ENCODE measurements at places on chromosomes 2 and 18.

DNA sequence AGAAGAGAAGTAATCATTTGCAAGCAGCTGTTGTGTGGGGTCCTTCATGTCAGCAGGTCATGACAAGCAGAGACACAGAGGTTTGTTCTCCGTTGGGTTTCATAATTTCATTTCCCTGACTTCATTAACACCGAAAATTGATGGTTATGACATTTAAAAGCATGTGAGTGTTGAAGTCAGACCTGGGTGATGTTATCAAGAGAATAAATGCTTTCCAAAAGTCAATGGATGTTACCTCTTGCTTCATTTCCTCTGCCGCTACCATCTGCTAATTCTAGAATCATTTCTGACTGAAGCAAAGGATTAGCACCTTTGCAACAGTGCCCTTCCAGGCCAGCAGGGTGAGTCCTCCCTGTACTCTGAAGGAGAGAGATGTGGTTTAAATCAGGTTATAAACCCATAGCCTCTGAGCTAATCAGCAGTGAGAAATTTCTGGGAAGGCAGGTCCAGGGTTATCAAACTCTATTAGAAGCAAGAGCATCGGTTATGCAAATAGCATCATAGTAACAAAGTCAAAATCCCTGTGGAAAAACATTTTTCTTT, 446.2 kb downstream of the PIK3C3 start:
- DNase-seq = no peak

DNA sequence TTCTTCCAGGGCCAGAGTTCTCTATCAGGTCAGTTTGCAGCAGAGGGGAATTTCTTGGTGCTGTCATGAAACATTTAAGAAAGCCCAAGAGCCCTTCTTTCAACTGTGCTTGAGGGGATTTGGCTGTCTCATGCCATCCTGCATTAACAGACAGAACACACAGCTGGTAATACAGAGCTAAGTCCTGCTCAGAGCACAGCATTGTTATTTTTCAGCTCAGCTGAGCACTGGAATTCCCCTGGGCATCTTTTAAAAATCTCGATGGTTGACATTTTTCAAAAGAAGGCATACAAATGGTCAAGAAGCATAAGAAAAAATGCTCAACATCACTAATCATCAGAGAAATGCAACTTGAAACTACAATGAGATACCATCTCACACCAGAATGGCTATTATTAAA, 14.9 kb upstream of the IL1R2 start:
- DNase-seq = no peak

DNA sequence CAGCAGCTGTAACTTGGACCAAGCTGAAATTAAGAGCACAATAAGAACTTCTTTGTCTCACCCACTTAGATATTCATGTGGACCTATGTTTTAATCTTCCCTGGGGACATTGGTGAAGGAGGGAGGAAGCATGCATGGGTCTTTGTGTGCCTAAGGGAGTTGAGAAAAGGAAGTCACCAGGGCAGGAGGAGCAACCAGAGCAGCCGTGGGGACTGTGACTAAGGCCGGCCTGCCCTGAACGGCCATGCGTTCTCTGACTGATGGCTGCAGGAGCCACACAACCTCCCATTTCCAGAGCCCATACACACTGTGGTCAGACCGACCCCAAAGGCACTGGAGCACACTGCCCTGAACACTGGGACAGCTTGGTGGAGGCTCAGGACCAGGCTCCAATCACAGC, 43.7 kb upstream of the SLC35G4 start:
- DNase-seq = no peak

GRCh38 chr2:38442643-38443541, 65.8 kb upstream of the ATL2 start:
- DNase-seq = peak; percentile 42

GRCh38 chr18:63262369-63263335, 56.9 kb downstream of the BCL2 start:
- DNase-seq = peak; percentile 60

DNA sequence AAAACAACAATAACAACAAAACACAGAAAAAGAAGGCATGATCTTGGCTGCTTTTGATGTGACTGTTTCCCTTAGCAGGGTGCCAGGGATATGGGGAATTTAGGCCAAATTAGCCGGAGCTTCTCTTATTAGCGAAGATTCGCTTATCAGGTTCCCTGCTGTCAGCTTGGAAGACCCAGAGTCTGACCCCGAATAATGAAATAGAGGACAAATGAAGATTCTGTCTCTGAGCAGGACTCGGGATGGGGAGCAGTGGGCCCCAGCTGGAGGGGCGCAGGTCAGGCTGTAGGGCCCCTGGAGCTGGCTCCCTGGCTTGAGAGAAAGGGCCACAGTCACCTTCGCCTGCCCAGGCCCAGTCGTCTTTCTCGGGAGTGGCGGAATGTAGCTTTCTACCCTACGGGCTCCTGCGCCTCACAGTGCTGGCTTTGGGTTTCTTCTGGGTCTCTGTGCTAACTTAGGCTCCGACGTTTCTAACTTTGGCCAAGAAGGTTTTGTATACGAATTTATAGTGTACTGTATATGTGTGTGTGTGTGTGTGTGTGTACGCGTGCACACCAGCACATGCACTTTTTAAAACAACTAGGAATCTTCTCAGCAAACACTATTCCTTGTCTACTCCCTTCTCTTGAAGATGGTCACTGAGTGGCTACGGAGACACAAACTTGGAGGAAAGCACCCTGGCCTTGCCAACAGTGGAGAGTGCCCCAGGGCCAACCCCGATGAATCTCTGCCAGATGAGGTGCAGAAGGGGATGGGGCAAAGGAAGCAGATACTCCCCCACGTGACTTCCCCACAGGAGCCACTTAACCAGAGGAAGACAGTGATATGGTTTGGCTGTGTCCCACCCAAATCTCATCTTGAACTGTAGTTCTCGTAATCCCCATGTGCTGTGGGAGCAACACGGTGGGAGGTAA, 195.6 kb upstream of the COPS8 start:
- DNase-seq = no peak

DNA sequence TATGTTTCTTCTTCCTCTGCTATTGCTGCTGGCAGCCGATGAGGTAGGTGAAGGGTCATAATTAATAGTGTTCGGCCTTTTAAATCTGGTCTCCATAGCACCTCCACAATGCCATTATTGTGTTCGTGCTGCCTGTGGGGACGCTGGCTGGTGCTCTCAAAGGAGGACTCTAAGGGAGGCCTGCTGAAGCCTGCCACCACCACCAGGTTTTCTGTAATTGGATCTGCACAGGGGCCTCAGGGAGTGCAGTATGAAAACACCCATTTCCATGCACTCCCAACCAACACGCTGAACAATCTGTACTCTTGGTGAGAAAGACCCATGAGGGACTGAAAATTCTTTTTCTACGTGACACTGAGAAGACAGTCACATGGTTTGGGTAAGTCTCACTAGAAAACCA, 17.6 kb upstream of the CLIP4 start:
- no peak for DNase-seq

DNA sequence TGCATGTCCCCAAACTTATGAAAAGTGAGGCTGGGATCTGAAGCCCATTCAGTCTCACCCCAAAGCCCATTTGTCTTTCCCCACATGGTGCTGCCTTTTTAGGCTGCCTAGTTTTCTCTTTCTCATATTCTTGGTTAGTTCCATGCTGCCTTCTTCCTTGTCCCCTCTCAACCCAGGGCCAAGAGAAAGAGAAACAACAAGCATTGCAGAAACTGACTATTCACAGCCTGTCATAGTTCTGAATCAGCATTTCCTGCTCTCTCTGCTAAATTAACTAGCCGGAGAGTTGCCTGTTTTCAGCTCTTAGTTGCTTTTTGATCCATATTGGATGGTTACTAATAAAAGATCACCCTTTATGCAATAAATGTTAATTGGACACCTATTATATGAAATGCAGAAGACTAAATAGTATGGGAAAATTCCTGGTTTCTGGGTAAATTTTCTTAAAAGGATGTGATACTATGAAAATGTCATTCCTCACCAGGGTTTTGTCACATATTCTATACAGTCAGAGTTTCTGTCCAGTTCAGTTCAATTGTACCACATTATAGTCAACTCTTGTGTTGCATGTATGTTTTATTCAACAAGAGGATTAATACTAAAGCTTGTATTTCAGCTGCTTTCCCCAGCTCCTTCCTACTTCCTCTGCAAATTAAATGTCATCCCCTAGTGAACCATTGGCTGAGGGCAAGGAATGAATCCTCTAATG, 246.5 kb downstream of the GALR1 start:
- peak; percentile 17 for DNase-seq

DNA sequence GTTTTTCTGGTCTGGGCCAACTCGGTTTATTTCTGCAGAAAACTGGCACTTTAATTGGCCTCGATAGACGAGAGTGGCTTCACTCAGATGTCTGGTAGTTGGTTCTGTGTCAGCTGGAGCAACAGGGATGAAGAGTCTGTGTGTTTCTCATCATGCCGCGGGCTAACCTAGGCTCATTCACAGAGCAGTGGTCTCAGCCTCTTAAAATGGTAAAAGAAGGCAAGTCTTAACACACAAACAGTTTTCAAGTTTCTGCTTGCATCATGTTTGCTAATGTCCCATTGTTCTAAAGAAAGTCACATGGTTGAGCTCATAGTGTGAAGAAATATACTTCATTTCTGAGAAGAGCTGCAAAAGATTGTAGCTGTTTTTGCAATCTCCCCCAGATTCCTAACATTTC, 37.5 kb upstream of the ANXA4 start:
- DNase-seq = no peak

GRCh38 chr2:151669585-151670081, 64.6 kb downstream of the NEB start:
- peak; percentile 27 for DNase-seq

- no peak for DNase-seq
Measured at GRCh38 chr2:84846741-84847142, 34.1 kb downstream of the TRABD2A start.

GRCh38 chr18:61127714-61128467, 205.3 kb upstream of the CDH20 start:
- no peak for DNase-seq

- DNase-seq = no peak
Measured at GRCh38 chr2:210072493-210072892, 70.1 kb downstream of the RPE start.

DNA sequence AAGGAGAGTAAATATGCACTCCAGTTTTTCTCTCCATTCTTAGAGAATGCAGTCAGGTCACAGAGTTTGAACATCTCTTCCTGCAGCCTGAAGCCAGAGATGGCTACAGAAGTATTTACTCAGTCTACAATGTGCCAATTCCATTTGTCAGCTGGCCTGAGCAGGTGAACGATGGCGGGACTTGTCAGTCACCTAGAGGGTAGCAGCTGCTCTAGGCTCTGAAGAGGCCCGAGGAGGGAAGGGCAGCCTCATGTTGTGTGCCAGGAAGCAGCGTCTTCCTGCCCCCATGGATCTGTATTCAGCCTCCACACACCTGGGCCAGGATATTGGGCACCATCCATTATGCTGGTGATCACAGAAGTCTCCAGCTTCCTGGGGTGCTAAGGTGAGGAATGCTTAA, 316.7 kb upstream of the CHAC2 start:
- no peak for DNase-seq

GRCh38 chr2:17515652-17516051, 2.6 kb downstream of the RAD51AP2 start:
- DNase-seq = no peak

DNA sequence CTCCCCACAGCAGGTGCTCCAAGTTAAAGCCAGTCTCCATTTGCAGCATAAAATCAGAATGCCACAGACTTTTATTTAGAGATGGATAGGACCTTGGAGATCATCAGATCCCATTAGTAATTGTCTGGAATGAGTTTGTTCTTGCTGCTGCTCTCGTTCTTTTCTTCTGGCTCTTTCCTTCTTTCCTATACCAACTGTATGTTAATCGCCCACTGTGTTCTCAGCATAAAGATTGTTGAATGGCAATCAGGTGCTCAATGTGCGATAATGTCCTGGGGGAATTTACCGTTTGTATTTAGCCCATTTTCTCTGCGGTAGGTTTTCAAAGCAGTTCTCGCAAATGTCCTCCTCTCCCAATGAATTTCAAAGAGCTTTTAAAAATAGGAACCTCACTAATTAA, 3.3 kb downstream of the GPR39 start:
- DNase-seq = no peak

DNA sequence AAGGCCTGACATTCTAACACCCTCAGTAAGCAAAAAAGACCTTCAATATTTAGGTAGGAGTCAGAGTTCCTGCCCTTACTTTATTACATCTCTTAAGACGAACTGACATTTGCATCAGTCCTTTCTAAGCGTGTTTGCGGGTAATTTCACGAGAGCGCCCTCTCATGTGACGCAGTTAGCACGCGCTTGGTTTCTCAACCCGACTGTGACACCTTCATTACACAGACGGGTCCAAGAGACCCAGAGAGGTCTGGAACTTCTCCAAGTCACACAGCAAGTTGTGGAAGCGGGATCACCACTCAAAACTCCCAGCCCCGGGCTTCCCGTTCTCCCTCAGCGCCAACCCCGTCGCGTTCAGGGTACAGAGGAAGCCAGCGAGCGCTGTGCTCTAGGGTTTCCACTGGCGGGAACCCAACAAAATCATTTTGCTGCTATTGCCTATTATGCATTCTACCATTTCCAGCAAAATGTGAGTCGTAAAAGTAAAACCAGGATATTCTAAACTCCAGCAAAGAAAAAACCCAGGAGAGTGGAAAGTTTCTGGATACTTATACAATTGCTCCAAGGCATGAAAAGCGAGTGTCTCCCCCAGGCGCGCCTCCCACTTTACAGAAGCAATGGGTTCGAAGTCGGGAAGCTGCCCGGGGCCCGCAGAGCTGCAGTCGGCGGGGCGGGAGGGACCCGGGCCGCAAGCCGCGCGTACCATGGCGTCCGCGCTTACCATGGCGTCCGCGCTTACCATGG, 601 bp downstream of the ENOSF1 start:
- peak; percentile 80 for DNase-seq

GRCh38 chr2:23291239-23291638, 93.7 kb upstream of the KLHL29 start:
- no peak for DNase-seq

DNA sequence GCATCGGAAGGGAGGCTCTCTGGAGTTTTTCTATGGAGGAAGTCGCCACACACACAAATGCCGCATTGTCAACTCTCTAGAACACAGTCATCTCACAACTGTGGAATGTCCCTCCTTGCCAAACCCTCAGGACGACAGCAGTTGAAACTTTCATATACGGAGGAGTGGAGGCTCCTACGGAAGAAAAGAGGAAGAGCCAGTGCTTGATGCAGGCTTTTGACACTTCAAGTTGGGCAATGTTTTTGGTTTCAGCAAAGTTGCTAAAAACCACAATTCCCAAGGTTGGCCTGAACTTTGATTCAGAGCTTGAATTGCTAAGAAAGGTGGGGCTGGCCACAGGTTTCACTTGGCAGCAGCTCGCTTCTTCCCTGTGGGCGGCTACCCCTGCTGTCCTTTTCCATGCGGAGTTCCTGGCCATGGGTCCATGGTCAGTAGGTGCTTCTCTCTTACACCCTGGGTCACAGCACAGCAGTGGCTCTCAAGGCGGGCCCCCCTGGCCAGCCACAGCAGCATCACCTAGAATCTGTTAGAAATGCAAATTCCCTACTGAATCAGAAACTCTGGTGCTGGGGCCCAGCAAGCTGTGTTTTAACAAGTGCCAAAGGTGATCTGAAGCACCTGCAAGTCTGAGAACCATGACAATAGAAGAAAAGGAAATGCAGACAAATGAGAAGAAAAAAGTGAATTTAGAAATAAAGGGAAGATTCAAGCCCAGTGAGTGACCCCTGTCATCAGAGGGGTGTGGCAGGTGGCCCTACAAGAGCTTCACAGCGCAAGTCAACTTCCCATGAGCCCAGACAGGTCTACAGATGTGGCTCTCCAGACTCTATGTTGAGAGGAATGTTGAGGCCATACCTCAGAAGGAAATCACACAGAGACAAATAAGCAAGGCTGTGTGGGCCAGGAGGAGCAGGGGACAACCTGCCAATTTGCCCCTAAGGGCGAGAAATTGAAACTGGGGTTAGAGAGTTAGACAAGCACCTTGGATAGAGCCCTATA, 856.4 kb downstream of the RNF144A start:
- no peak for DNase-seq

GRCh38 chr2:149077861-149078260, 39.4 kb downstream of the LYPD6B start:
- DNase-seq = no peak

All from Ammon's horn (tissue), 1 donor.